Activated B cell treated with CpG ODN at 0.5 μM for 24 hours (primary cell): ENCODE measurements at places on chromosomes 16 and 17. TPM values are rescaled to one million over a fixed set of nuclear protein-coding genes. Genes with fewer than 3 reads are reported as not detected.
A peak's percentile ranks its signal among the peaks of the same experiment; 100 is the strongest.

SPATA22 gene
- not detected in 2 replicates for total RNA-seq

DNA sequence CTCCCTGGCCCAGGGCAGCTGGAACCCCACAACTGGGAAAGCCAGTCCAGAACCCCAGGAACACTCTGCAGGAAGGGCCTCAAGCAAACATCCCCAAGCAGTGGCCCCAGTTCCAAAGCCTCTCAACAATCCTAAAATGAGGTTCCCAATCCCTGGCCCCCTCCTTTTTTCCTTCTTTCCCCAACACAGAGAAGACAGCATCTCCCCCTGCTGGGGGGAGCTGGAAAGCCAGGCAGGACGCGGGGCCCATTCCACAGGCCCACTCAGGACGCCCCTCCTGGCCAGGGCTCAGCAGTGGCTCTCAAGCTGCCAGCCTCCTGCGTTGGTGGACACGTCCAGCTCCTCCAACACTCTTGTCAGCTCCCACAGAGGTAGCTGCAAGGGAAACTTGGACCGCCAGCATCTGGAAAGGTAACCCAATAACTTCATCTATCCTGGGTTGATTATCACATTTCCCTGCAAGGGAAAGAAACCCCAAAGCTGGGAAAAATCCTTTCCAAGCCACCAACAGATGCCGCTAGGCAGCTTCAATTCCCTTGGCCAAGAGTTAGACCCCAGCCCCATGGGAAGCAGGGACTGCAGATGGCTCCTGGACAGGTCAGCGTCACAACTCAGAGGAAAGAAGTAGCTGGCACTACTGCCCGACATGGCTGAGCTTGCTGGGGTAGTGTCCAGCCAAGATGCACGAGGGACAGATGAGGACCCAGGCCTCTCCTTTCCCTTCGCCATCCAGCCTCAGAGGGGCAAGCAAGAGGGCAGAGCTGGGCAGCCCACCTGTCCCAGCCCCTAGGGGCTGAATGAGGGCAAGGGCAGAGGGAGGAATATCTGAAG lies 7.6 kb downstream of the HDAC5 start:
- DNase-seq: no peak

GNG13 gene
- not detected in 2 replicates for total RNA-seq

CTRB1 gene
- total RNA-seq: not detected in 2 replicates

GRCh38 chr16:51666821-51667220 lies 515.8 kb upstream of the SALL1 start:
- DNase-seq: no peak

EARS2 gene
- total RNA-seq: 24.9 and 27.5 TPM in 2 replicates

DNA sequence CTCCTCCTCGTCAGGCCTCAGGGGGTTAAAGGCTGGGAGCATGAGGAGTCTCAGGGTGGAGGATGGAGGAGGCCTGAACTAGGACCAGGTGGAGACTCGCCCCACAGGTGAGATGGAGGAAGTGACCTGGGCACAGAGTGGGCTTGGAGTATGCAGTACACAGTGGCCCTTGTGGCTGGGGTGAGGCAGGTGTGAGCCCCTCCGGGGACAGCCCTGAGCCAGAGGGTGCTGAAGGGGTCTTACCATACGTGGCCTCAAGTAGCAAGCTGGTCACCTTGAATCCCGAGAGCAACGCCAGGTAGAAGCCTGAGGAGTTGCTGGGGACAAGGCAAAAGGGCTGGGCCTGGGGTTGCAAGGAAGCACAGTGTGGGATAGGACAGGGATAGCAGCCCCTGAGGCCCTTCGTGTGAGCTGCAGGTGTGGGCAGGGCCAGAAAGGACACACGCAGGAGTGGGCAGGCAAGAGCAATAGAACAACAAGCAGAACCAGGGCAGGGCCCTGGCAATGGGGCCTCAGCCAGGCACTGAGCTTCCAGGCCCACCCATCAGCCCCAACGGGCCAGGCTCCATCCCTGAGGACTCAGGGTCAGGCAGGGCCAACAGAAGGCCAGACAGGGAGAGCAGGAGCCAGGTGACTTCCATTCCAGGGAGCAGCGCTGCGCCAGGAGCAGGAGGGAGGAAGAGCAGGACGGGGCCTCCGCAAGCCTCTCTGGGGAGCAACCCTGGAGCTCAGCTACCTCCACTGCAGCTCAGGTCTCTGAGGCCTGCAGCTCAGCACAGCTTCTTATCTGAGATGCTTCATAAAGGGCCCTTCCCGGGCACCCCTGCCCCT lies 64.2 kb upstream of the TNRC6C start:
- no peak for DNase-seq

GRCh38 chr17:17096438-17097178 lies 54.4 kb downstream of the MPRIP start:
- DNase-seq: no peak

PLEKHM1 gene
- total RNA-seq: 44.1 and 62.4 TPM in 2 replicates

FOXN1 gene
- total RNA-seq: not detected in 2 replicates

EMP2 gene
- 0.20 TPM in 1 of 2 replicates, not detected in the other for total RNA-seq

- DNase-seq: no peak
These were observed 31.3 kb downstream of the ASIC2 start for GRCh38 chr17:33261820-33262219.

DNA sequence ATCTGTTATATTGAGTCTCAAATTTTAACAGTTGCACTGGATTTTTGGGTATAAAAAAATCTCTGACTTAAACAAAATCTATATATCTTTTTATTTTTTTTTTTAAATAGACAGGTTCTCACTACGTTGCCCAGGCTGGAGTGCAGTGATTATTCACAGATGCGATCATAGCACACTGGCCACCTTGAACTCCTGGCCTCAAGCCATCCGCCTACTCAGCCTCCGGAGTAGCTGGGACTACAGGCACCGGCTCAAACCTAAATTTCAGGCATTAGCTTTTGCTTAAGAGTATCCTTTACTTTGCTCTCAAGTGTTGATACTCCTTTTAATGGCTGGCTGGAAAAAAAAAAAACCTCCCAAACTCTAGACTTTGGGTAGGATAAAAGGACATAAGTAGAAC lies 61.6 kb downstream of the RPGRIP1L start:
- DNase-seq: no peak

GRCh38 chr16:30771726-30772125 lies 9.6 kb downstream of the RNF40 start:
- no peak for DNase-seq

DNA sequence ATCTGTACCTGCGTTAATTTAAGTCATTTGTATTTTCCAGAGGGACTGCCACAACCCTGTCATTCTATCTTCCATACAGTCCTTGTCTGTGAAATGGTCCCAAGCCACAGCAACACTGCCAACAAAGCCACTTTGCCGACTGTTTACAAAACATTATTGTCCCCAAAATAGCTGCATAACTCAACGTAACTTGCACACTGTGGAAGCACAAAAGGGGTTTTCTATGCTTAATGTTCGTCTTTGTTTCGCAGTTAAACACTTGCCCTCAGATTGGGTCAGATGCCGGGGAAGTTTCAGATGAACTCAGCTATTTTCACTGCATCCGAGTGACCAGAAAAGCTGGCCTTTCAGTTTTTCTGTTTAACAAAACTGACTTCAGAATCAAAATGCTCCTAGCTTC lies 4.6 kb downstream of the SEC14L5 start:
- DNase-seq: no peak

- DNase-seq: no peak
These were observed 33.8 kb downstream of the PIPOX start for GRCh38 chr17:29076722-29077121.

DNA sequence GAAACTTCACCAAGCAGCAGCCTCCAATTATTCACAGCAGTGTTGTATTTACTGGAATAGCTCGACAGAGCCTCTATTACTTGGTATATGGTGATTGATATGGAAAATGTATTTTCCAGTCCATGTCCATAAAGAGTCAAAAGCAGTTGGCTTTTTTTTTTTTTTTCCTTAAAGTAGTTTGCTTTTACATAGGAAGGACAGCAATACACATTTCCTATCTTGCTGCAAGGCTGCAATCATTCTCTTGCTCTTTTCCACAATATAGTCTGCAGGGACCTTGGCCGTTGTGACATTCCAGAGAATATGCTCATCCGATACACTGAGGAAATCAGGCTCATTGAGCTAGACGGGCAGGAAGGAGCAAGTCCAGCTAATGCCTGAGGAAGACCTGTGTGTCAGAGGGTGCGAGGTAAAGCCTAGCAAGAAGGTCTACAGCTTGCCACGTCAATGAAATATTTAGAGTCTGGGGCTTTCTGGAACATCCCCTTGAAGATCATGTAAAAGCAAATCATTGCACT lies 131.1 kb downstream of the ENGASE start:
- no peak for DNase-seq

GRCh38 chr16:76535-77272 lies 1.3 kb upstream of the MPG start:
- DNase-seq: no peak

PLA2G10 gene
- total RNA-seq: not detected in 2 replicates

DNA sequence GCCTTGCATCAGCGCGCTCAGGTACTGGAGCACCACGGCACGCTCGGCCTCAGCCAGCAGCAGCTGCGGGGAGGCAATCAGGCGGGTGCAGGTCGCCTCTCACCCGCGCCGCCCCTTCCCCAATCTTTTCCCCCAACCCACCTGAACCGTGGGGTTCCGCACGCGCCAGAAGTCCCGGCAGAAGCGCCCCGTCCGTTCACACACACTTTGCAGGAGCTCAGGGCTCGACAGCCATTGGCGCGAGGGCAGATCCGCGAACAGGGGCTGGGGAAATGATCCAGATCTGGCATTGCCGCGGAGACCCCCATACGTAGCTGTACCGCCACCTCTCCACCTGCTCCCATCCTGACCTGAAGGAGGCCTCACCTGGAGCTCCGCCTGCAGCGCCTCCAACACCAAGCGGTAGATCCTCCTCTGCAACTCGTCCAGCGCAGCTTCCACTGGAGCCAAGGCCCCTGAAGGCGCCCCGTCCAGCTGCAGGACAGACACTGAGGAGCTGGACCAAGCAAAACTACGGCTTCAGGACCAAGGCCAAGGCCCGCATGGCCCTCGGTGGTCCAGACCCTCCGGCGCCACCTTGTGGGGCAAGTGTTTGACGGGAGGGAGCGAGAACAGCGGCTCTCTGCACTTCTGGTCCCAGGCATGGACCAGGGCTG lies 1.4 kb upstream of the MATCAP1 start:
- peak; percentile 75 for DNase-seq

GRCh38 chr17:65294181-65294719 lies 157.1 kb downstream of the RGS9 start:
- no peak for DNase-seq

SLC5A10 gene
- not detected in 2 replicates for total RNA-seq

GRCh38 chr16:17850581-17851250 lies 380.0 kb upstream of the XYLT1 start:
- no peak for DNase-seq

DNA sequence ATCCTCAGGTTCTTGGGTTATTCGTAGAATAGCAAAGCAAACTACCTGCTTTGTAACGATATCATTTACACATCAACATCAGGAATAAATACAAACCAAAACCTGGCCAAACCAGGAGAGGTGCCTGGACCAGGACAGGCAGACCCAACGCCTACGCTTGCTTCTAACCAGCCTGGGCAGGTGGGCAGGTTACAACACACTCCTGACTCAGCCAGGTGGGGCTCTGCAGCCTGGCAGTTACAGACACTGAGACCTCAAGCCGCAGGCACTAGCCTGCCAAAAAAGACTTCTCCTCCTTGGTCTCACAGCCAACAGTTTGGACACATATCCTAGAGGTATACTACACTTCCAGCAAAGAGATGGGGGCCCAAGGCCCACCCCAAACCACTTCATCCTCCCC lies 14.0 kb downstream of the ANKRD11 start:
- no peak for DNase-seq

SOCS1 gene
- total RNA-seq: 68.6 and 76.2 TPM in 2 replicates

GRCh38 chr16:68997564-68997963 lies 107.9 kb upstream of the HAS3 start:
- DNase-seq: no peak

LONP2 gene
- 63.5 and 72.7 TPM in 2 replicates for total RNA-seq

DNA sequence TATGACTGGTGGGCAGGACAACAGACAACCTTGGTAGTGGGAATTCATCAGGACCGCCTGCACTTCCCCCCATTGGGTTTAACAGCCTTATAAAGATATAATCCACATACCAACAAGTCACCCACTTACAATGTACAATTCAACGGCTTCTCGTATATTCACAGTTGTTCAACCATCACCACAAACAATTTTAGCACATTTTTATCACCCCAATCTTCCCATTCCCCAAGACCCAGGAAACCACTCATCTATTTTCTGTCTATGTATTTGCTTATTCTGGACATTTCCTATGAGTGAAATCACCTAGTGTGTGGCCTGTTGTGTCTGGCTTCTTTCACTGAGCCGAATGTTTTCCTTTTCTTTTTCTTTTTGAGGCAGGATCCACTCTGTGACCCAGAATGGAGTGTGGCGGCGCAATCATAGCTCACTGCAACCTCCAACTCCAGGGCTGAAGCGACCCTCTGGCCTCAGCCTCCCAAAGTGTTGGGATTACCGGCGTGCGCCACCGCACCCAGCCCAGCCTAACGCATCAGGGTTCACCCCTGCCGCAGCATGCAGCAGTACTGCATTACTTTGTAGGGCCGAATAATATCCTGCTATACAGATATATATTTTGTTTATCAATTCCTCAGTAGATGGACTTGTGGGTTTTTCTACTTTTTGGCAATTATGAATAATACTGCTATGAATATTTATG lies 10.9 kb downstream of the ANKS3 start:
- no peak for DNase-seq

GRCh38 chr17:42518046-42518754 lies 17.8 kb upstream of the NAGLU start:
- DNase-seq: no peak

GUCY2D gene
- not detected in 2 replicates for total RNA-seq

EFCAB13 gene
- 23.6 and 25.4 TPM in 2 replicates for total RNA-seq

C1QTNF8 gene
- not detected in 2 replicates for total RNA-seq

- peak; percentile 42 for DNase-seq
These were observed 1.2 kb upstream of the ZMYND15 start for GRCh38 chr17:4738136-4739121.

DNA sequence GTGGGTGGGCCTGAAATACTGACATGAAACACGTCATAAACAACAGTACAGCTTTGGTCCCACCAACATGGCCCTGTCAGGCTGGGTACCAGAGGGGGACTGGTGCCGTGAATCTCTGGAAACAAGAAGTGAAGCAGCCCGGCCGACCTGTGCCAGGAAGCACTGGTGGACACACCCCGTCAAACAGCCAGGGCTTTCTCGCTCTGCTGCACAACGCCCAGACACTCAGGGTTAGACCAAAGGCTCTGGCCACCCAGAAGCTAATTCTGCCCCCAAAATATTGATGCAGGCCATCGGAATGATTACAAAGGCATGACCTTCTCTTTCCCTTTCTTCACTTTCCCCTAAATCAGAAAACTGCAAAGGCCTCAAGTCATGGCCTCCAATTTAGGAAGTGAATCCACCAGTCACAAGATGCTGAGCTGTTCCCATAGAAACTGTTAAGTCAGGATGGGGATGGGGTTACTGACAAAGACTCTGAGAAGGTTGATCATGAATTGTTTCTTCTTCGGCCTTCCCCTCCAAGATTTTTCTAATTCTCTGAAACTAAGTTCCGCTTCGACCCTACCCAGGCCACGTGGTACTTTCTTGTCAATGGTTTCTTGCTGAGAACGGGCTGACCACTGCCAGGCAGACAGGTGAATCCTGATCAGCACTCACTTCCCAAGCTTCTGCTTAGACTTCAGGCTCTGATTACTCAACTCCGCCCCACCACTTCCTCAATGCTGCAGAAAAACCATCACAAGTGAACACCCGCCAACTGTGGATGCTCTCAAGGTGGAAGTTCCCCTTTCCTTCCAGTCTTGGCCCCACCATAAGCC lies 6.7 kb downstream of the PITPNA start:
- peak; percentile 21 for DNase-seq

GRCh38 chr17:82324566-82325285 lies 7.3 kb upstream of the CD7 start:
- no peak for DNase-seq

GRCh38 chr17:79595471-79595870 lies 15.4 kb downstream of the RBFOX3 start:
- DNase-seq: no peak

TBC1D26 gene
- 0.18 TPM in 1 of 2 replicates, not detected in the other for total RNA-seq

SLC16A6 gene
- total RNA-seq: 10.2 and 11.0 TPM in 2 replicates

GRCh38 chr16:49000594-49000993 lies 281.0 kb downstream of the CBLN1 start:
- DNase-seq: no peak
